ENCODE measurements at places on chromosomes 5 and 9.

DNA sequence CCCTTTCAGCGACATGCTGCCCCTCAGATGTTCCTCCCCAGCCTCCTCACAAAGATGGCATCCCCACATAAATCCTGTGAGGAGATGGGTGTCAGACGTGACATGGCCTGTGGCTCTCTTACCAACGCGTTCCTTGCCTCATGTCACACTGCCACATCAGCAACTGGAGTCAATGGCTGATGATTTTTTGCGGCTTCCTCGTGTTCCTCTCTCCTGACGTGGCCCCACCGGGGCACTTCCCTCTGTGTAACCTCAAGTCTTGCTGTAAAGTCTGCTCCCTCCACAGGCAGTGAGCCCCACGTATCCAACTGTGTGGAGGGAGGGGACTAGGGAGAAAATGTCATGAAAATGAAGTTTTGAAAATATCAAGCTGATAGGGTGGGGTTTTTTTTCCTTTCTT is 53.2 kb upstream of the SHISAL2B start:
- no peak for DNase-seq

DNA sequence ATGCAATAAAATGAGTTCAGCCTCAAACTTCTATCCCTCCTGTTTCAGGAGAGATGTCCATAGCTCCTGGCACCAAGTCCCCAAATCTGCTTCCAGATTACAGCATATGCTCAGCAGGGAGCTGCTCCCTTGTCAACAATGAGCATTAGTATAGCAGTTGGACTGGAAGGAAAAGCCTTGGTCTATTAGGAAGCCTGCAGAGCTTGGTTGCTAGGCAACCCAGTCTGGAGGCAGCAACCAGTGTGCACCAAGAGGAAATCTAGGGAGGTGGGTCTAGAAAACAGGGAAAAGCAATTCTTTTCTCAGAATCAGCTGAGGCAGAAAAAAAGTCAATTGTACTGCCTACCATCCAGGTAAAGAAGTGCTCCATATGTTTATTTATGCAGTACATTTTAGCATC is 229.5 kb upstream of the NMUR2 start:
- peak; percentile 10 for DNase-seq

GRCh38 chr9:37997636-37998374 is 71.2 kb downstream of the SHB start:
- DNase-seq = peak; percentile 70

DNA sequence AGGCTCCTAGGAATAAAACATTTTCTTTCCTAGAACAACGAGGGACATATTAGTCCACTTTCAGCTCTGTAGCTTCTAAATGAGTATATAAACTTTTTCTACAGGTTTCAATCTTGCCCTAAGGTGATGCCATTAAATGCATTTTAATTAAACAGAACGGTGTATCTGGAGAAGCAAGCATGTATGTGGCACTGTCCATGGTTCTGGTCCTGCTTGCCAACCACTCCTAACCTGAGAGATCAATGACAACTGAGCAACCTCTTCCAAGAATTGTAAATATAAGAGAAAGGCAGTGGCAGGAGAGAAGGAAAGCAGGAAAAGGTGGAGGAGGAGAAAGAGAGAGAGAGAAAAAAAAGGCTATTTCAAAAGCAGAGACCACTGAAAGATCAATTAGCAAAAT is 95.6 kb upstream of the SPOCK1 start:
- DNase-seq = no peak

- no peak for DNase-seq
These were observed 375.5 kb downstream of the PDE4D start for GRCh38 chr5:59517926-59518585.

- peak; percentile 51 for DNase-seq
These were observed 922 bp downstream of the CRHBP start for GRCh38 chr5:76953551-76954382.

DNA sequence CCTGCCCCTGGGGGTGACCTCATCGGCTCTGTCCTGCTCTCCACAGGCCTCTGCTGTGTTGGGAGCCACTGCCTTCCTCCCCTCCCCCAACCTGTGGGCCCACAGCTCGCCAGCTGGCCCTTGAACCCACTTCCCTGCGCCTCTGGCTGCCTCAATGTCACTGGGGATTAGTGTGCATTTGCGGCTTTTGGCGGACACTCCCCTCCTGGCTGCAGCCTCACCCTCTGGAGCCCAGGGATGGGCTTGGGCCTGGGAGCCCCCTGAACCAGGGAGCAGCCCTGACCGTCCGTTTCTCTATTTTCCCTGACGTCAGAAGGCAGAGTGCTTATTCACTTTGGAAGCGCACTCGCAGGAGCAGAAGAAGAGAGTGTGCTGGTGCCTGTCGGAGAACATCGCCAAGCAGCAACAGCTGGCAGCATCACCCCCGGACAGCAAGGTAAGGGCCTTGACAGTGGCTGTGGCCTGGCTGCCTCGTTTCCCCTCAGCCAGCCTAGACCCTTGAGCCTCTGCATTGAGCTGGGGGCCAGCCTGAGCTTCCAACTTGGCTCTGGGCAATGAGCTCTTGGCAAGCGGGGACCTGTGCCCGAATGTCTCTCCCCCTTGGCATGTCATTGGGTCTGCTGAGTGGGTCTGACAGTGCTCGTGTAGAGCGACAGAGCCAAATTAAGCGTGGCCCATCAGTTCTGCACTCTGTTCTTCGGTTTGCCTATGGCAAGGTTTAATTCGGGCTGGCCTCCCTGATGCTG is 73.1 kb downstream of the RGS3 start:
- peak; percentile 68 for DNase-seq

DNA sequence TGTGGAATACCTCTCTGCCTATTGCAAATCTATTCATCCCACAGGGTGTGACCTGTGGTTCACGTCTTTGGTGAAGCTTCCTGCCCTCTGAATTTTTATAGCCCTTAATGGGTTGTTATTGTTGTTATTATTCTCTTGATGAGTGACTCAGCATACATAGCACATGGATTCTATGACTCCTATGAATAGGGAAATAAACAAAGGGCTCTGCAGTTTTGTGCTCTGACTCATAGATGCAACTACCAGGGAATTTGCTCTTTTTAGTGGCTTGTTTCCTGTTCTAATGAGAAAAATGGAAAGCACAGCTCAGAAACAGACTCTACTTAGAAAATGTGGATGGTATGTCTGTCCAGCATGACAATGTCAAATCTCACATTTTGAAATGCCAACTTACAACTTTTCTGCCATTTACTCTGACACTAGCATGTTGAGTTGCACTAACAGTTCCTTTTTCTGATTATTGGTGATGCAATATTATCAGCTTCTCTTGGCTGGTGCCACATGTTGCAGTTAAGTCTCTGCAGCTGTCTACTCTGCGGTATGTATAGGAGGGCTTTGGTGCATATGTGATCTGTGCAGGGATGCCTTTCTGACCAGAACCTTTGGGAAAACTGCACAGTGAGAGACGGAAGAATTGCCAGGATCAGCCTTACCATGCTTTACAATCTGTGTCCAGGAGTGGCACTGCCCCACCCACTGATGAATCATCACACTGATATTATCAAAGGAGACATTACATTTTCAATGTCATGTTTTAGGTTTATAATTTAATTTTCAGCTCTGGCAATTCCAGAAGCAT is 996.4 kb upstream of the WWC1 start:
- no peak for DNase-seq

DNA sequence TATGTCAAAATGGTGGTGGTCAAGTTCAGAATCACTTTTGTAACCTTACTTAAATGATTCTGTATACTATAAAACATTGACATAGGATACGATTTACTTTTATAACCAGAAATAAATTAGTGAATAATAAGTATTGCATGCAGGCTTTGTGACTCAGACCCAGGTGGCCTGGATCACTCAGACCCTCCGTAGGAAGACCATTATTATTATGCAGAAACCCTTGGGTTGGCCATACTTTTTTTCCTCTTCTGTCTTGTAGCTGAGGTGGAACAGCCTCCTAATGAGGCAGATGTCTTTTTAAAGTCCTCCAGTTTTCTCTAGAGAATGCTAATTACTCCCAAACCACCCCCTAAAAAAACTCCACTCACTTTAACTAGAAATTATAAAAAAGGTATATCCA is 121.9 kb downstream of the LPAR1 start:
- no peak for DNase-seq

DNA sequence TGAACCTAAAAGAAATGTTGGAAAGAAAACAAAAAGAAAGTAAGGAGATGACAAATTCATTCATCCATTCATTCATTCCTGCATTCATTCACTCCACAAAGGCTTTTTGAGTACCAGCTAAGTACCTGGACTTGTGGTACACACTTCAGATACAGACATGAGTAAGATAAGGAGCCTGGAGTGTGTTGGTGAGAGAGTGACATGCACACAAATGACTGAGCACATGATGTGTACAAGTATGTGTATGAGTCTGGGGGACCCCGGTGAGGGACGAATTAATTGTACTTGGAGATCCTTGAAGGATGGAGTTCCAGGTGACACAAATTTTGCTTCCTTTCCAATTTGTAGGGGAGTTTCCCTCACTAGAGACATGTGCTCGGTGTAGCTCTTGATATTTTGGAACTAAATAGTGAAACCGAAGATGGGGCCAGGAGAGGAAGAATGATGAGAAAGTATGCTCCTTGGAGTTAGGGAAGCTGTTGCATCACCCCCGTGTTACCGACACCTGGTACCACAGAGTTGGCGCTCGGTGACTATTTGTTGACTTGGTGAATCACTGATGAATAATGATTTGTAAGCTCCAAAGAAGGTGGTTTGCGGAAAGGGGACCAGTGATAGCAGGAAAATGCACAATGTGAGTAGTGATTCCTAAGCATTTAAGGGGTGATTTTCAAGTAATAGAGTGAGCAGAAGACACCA is 509.8 kb downstream of the CCDC171 start:
- DNase-seq = no peak

DNA sequence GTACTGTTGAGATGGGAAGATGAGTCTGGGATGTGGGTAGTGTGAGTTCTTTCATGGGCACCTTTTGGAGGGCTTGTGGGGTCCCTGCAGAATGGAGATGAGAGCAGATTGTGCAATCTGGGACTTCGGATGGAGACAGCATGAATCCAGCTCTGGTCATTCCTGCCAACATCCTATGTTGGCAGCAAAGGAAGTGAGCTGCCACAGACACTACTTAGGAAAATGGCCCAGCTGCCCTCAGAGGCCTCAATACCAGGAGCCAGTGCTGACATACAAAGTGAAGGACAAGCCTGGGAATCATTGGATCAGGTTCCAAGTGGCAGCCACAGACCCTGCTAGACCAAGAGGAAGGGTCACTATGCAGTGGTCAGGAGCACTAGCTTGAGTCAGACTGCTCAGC is 402.8 kb downstream of the CDK5RAP2 start:
- no peak for DNase-seq

DNA sequence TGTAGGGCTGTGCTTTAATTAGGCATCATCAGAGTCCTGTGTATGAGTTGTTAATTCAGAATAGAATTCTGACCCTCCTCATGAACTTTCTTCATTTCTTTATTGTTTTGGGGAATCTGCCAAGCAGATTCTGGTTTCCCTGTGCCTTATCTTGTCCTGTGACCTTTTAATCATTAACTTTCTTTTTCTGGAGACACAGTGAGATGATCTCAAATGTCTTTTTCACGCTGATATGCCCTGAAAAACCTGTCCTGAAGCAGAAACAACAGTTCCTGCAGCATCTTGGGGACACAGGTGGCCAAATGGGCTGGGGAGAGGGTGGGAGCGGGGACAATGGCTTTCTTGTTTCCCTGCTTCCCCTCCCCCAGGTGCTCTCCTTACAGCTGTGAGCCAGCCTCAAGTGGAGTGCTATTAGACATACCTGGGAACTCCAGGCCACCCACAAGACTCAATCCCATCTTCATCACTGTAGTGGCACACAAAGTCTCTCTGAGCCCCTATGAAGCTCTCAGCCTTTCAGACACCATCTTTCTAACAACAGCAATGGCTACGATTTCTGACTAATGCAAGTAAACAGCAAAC is 213.8 kb downstream of the ATP10B start:
- DNase-seq = no peak

DNA sequence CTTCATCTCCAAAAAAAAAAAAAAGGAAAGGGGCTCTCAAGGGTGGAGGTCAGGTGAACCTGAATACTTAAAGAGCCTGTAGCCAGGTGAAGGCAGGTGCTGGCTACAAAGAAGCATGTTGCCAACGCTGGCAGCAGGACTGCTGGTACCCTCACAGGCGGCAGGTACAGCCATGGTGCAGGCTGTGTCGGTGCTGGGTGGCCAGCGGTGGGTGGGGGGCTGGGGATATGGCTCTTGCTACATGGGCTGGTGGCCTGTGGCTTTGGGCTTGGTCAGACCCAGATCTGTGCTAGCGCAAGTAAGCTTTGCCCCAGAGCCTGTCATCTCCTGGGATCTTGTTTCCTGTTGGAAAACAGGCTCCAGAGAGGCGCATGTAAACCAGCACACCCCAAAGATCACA is 86.3 kb upstream of the PHYKPL start:
- DNase-seq = no peak

GRCh38 chr5:34751807-34752736 is 86.9 kb upstream of the TTC23L start:
- DNase-seq = no peak

DNA sequence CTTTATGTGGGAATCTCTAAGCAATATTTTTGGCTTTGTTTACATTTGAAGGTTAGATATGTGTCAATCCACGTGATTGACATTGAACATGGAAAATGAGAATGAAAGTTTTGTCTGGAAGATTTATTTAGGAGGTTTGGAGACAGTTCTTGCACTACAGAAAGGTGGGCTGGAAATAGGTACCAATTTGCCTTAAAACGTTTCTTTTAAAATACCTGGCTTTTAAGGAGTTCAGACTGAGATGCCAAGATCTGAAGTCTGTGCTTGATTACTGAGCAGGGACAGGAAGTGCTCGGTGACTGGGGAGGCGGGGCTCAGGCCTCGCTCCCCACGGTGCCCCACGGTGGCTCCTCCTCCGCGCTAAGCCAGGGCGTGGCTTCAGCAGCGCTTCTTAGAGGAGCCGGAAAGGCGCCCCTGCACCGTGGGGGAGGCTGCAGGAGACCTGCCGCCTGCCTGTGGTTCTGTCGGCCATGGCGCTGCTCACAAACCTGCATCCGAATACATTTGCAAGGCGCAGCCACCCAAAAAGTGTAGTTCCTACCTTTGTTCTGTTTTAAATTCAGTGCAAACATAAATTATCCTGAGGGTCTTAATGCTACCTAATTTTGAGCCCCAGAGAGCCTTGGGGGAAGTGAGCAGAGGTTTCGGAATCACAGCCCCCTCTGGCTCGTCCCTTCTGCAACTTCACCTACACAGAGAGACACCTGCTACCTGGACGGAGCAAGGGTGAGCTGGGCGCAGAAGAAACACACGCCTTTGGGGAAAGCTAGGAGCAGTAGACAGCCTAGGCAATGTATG is 49.2 kb downstream of the USP20 start:
- DNase-seq = peak; percentile 91

DNA sequence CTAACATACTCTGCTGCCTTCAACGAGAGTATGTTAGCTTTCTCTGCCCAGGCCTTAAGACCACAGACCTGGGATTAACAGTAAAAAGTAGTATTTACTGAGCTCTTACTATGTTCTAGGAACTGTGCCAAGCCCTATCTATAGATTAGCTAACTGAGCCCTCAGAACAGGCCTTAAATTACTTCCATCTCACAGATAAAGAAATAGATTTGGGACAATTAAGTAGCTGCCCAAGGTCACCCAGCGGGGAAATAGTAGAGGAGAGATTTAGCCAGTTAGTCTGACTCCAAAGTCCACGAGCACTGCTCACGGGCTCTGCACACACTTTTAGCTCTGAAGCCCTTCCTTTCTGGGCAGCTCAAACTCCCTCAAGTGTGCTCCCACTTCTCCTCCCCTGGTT is 64.5 kb upstream of the EQTN start:
- no peak for DNase-seq

- DNase-seq = no peak
These were observed 19.1 kb downstream of the OXCT1 start for GRCh38 chr5:41851116-41851515.

- DNase-seq = no peak
These were observed 229.4 kb downstream of the SNCAIP start for GRCh38 chr5:122541388-122541787.

- no peak for DNase-seq
These were observed 12.5 kb downstream of the C1QTNF2 start for GRCh38 chr5:160357861-160358411.

Data from ELF-1 (cell line).